AG04449 (cell line): ENCODE measurements at places on chromosomes 6 and 20.
A peak's percentile ranks its signal among the peaks of the same experiment; 100 is the strongest.

DNA sequence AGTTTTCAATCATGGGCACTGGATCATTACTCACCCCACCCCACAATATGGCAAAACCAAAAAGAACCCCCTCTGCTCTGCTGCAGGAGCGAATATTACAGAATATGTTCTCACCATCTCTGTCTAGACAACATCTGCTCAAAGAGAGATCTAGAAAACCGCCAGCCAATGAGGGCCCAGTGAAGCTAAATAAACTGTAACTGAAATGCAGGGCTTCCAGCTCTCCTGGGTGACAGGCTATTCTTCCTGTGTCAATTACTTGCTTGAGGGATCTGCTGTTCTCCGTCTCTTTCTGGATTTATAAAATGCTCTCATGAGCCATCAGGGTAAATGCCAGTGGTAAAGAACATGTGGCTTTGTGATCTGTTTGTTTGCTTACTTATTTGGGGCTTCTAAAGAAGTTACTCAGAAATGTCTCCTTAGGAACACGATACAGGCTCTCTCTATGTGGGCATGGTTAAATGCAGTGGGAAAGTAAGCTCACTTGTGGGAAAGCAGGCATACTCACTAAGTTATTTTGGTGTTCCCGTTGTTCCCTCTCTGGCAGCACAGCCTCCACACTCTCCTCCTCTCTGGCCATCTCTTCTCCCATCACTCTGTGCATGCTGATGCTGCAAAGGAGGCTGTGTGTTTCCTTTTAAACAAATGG lies 44.8 kb downstream of the TTI1 start:
- no peak for DNase-seq

DNA sequence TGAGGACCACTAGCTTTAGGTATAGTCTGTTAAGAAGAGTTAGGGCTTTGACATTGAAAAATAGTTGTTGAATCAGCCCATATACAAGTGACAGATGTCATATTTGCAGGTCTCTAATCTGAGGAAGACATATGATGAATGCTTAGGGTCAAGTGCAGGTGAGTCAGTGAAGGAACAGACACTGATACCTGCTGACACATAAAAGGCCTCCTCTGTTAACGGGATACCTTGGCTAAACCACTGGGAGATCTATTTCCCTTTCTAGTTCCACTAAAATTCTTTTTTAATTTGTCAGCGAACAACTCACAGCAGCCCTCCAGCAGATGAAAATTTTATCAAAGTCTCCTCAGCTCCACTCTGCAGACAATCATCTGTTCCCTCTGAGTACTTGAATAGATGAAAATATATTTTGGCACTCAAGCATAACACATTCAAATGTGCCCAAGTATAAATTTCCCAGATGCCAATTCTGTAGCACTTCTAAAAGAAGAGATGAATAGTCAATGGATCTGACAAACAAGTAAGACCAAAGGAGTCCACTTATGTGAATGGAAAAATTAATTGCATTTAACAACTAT lies 154.0 kb downstream of the KIF16B start:
- no peak for DNase-seq

DNA sequence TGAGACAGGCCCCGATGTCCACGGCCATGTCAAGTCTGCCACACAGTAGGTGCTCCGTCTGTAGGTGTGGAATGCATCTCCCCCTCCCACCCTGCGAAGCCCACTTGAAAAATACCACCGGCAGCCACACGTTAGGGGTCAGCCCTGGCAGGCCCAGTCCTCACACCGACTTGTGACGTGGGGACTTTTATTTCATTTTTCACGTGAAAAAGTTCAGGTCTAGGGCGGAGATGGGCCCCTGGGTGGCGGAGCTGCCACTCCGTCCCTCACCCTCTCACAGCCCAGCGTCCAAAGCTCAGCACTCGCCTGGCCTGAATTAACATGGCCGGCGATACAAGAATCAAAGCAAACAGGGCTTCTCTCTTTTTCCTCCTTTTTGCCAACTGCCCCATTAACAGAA lies 3.8 kb upstream of the TUBB1 start:
- DNase-seq = no peak

DNA sequence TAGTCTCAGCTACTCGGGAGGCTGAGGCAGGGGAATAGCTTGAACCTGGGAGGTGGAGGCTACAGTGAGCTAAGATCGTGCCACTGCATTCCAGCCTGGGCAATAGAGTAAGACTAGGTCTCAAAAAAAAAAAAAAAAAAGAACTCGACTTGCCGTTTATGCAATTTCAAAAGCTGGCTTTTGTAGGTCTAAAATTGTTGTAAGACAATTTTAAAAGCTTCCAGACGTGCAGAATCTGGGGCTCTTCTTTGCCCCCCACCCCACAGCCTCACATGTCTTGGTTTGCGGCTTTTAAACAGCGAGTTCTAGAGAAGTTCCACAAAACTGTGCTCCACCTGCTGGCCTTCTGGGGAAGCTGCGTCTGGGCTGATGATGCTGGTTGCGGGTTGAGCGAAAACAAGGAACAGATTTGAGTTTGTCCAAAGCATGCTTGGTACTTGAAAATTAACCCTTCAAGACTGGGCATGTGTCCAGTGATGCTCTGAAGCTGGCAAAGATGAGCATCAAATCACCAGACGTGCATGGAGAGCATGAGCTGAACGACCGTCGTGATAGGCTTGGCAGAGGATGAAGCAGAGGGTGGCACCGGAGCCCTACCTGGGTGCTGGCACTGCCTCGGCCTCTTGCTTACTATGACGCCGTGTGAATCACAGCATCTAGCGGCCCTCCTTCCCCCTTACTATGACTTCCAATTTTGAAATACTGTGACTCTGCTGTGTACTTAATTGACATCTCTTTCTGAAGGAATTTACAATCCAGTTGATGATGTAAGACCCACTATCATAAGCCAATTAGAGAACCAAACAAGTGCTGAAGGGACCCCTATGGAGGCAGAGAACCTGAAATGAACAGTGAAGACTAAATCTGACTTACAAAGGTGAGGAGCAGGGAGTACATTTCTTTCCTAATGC lies 171.4 kb downstream of the GMPR start:
- DNase-seq = no peak

GRCh38 chr6:114287461-114287860 lies 55.4 kb downstream of the HS3ST5 start:
- no peak for DNase-seq

- DNase-seq = peak; percentile 90
These were observed 384.5 kb upstream of the HSF2 start for GRCh38 chr6:122014961-122015360.

- no peak for DNase-seq
These were observed at the start of gene GJE1 for GRCh38 chr6:142132625-142133024. TSS of gene GJE1 (plus strand) at chr6:142132925. CDS start at chr6:142133159, 234 bp downstream.

DNA sequence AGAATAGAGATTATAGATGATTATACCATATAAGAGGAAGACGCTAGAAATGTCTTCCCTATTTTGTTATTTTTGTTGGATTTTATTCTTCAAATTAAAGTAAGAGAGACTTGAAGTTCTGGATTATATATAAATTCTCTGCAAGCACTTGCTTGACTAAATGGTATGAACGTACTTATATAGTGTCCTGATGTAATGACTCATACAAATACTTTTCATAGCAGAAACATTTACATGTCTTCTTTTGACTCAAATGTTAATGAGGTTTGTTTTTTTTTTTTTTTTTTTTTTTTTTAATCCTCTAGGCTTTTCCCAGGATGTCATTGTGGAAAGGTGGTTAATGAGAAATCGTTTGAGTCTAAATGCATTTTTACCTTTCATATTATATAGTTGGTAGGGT lies 55.0 kb downstream of the PDE7B start:
- DNase-seq = no peak

- DNase-seq = no peak
These were observed 368.5 kb downstream of the ZFAND3 start for GRCh38 chr6:38187811-38188590.

DNA sequence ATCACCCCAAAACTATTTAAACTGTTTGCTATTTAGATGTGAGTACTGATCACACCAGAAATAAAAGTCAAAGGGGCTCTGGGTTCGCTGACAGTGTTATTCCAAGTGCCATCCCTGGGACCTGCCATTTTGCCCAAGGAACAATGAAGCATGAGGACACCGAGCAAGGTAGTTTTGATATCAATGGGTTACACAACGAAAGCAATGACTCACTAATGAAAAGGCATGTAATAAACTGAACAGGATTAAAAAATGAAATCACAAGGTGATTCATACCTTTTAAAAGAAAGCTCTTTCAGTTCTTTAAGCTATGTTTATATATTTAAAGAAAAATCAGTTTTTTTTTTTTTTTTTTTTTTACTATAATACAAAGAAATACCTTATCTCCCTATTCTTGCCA lies 102.0 kb downstream of the HS3ST5 start:
- DNase-seq = no peak

DNA sequence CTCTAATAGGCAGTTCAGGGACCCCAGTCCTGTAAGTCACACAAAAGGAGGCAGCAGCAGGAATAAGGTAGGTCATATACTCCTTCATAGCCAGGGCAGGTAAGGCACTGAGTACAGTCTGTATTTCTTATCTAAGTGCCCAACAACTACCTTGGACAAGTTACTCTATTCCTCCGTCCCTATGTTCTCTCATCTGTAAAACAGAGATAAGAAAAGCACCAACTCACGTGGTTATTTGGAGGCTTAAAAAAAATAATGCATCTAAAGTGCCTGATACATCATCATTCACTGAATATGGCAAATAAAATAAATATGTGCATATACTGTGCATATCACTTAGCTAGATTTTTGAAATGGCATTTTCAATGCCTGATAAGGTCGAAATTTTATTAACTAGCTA lies 298.1 kb upstream of the CDYL start:
- DNase-seq = no peak

- DNase-seq = no peak
These were observed 38.0 kb downstream of the BFSP1 start for GRCh38 chr20:17493173-17493572.
